ENCODE measurements at places on chromosomes 16 and 17.

GRCh38 chr16:1047123-1047522, 25.4 kb upstream of the SSTR5 start:
- DNase-seq = no peak

DNA sequence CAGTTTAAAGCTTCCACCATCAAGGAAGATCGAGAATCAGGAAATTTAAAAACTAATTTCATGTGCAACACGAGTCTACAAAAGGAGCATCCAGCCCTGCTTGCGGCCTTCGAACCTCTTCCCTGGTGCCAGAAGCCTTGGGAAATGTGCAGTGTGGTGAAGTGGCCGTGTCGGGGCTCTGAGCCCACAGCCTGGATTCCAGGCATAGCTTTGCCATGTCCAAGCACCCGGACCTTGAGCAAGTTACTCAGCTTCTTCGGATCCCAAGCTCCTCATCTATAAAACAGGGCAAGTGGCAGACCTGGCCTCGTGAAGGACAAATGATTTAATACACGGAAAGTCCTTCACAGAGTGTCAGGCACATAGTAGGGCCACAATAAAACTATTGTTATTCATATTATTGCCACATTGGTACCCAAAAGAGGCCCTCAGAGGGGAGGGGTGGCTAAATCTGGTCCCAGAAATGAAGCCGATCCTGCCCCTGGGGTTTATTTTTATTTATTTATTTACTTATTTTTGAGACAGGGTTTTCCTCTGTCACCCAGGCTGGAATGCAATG, 34.8 kb downstream of the COTL1 start:
- no peak for DNase-seq

DNA sequence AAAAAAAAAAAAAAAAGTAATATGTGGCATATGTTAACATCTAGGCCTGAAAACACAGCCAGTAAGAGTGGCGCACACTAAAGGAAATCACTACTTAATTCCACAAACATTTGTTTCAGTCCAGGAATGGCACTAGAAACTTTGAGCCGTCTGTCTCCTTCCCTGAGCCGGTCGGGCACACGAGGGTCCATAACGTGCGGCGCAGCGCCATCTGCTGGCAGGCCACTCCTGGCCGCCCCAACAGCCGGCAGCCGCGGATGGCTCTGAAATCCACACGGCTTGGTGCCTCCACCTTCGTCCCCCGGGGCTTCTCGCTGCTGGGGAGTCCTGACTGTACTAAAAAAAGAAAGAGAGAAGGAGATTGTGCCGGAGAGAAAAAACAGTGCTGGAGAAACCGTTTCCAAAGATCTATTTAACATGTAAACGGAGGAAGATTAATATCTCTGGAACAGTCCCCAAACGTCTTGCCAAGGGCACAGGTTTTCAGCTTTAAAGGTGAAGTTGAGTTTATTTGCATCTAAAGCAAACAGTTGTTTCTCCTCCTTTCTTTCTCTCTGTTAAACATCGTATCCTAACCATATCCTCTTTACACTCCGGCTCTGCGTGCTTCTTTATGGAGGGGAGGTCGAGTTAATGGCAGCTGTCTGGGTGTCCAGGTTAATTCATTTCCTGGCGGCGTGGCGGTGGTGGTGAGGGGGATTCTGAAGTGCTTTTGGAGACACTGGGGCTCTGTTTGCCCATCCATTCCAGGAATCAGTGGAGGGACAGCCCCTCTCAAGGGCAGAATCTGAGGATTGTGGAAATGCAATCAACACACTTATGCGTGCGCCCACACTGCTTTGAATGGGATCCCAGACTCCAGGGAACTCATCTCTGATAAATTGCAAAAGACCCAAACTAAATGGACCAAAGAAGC, 611.3 kb upstream of the SALL1 start:
- peak; percentile 87 for DNase-seq

DNA sequence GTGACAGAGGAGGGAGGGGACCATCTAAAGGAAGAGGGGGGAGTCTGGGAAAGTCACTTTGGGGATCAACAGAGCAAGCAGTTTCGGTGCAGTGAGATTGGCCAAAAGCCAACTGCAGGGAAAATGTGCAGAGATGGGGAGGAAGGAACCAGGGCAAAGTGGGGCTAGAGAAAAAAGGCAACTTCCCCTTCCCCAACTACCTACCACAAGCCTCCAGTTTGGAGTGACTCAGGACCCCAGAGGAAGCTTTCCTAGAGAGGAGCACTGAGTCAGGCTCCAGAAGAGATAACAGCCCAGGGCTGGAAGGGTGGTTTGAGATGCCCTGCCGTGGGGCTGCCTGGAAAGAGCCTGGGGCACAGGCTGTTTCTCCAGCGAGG, 6.9 kb upstream of the CD300LD start:
- no peak for DNase-seq

DNA sequence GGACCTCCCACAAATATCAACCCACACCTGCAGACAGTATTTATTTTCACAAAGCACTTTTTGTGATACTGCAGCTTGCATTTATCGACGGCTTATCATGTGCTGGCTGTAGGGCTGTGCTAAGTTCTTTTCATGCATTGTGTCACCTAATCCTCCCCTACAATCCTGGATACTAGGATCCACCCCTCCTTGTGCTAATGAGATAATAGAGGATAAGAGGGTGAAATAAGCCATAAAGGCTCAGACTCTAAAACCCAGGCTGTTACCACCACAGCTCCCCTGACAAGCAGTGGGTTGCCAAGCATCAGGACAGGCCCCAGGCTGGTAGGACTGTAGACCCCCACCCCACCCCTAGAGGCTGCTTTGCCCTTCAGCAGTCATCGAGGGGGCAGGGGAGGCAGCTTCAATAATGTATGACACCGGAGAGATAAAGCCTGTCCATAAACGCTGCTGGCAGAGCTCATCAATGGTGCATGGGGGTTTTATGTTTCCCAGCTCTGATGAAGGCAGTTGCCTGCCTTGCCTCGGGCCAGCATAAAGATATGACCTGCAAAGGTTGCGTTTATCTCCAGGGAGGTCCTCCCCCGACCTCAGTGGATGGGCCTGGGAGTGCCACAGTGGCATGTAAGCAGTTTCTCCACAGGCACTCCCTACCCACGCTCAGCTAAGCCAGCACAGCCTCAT, 73.9 kb upstream of the C16orf82 start:
- no peak for DNase-seq
